Left ventricle myocardium superior (tissue), 1 donor: ENCODE measurements at places on chromosomes 2 and 18.

GRCh38 chr2:46339676-46340459 is 42.7 kb downstream of the EPAS1 start:
- peak; percentile 69 for DNase-seq

DNA sequence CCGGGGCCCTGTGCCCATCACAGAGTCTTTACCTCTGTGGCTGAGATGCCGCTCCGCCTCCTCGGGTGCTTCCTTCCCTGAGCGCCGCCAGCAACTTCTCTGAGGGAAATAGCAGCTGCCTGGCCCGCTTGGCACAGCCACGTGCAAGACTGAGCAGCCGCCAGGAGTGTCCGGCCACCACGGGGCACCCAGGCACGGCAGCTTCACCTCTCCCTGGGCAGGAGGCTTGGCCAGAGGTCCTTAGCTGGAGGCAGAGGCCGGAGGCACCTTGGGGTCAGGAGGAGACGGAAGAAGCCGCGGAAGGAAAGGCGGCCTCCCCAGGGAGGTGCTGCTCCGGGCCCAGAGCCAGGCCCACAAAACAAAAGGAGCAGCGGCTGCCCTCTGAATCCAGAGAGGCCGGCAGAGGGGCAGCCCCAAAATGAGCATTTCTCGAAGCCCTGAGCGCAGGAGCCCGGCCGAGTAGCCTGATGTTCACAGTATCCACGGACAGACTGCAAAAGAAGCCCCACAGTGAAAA is 6.0 kb upstream of the LIMS2 start:
- DNase-seq: peak; percentile 62

- no peak for DNase-seq
These were observed 8.1 kb upstream of the CXCR4 start for GRCh38 chr2:136126021-136126420.

GRCh38 chr2:65281627-65282351 is 54.2 kb downstream of the ACTR2 start:
- peak; percentile 40 for DNase-seq

- no peak for DNase-seq
These were observed 394.4 kb downstream of the FIGN start for GRCh38 chr2:163341426-163341825.
